Fibroblast of pulmonary artery (primary cell): ENCODE measurements at places on chromosomes 1 and 21.

GRCh38 chr1:197027359-197027758 is 39.7 kb downstream of the F13B start:
- no peak for DNase-seq

DNA sequence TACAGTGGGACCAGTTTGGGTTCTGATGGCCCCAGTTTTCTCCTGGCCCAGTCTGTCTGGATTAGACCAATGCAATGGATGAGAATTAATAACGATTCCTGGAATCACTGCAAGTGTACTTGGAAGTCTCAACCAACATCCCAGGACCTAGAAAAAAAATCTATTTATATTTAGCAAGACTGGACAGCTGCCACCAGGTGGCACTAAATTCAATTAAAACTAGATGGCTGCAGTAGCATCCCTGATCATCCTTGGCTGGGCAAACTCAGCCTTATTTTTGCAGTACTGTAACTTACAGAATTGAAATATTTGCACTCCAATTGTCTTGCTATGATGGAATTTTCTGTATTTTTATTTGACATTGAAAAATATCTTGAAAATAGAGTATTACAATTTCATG is 165.7 kb downstream of the NCAM2 start:
- DNase-seq = peak; percentile 84

DNA sequence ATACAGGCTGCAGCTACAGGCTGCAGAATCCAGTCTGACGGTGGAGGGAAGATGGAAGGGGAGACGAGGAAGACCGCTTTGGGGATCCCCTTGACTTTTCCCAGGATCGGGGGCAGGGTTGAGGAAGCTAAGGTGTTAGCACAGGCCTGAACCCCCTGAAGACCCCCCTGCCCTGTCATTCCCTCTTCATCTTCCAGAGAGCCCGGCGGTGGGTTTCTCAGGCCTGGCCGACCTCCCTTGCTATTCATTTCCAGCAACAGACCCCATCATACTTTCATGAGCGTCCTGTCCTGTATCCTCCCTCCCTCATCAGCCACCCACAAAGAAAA is 112.0 kb downstream of the PGBD5 start:
- DNase-seq = no peak

GRCh38 chr1:67704351-67704750 is 19.4 kb downstream of the GADD45A start:
- DNase-seq = no peak

GRCh38 chr1:246065592-246065991 is 441.5 kb downstream of the SMYD3 start:
- no peak for DNase-seq

DNA sequence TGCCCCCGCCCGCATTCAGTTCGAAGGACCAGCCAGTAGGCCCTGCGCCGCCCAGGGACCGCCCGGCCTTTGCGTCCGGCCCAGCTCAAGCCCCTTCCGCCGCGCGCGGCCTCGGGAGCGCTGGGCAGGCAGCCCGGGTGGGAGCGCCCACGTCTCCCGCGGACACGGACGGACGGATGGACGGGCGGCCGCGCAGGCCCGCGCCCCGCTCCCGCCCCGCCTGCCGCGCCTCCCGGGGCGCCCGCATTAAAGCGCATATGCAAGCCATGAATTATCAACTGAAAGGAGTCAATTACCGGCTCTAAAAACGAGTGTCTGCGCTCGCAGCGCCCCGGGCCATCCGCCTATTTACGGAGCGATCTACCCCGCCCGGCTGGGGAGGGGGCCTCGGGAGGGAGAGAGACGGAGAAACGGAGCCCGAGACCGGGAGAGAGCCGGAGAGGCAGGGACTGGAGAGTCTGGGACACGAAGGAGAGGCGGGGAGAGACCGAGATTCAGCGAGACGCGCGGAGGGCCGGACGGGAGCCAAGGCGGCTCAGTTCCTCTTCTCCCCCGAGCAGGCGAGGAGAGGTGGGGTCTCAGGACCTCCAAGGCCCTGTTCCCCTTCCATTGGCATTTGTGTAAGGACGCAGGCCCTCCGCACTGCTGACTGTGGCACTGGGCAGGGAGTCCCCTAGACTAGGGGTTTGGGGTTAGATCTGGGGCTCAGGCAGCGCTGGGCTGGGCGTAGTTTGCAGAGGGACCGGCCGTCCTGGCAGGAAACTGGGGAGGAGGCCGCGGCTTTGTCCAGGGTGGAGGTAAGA is 41.3 kb upstream of the DMBX1 start:
- no peak for DNase-seq

DNA sequence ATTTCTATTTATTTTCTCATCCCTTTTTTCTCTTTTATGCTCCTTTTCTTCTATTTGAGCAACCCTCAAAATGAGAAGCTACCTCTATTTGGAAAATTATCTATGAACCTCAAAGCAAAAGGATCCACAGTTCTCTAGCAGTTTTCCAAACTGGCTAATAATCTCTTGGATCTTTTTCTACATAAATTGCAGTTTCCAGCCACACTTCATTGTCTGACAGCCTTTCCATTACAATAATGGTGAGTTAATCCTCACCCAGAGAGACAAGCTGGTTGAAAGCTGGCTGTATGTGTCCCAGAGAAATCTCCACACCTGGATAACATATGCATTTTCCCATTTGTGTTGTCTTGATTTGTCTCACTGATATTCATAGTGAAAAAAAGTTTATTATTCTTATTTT is 16.5 kb upstream of the HSD17B7 start:
- no peak for DNase-seq

DNA sequence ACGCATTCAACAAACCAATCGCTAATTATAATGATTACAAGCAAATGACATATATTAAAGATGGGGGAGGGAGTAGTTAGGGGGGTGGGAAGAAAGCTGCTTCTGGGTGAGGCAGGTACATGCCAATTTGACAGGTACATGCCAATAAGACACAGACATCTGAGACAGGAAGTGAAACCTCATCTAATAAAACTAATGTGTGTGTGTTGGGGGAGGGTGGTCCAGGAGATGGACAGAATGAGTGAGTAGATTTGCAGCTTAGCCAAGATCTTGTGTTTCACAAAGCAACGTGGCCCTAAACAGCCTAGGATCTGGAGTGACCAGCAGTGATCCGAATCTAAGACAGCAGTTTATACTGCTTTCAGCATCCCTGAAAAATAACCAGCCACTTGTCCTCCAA is 10.8 kb downstream of the CFAP45 start:
- DNase-seq = no peak

- DNase-seq = peak; percentile 69
These were observed 80.1 kb upstream of the KCNK2 start for GRCh38 chr1:215002471-215002870.

GRCh38 chr1:32272557-32273390 is 19.1 kb upstream of the HDAC1 start:
- no peak for DNase-seq

- DNase-seq = no peak
These were observed 340.0 kb downstream of the NPHP4 start for GRCh38 chr1:5651964-5652821.

DNA sequence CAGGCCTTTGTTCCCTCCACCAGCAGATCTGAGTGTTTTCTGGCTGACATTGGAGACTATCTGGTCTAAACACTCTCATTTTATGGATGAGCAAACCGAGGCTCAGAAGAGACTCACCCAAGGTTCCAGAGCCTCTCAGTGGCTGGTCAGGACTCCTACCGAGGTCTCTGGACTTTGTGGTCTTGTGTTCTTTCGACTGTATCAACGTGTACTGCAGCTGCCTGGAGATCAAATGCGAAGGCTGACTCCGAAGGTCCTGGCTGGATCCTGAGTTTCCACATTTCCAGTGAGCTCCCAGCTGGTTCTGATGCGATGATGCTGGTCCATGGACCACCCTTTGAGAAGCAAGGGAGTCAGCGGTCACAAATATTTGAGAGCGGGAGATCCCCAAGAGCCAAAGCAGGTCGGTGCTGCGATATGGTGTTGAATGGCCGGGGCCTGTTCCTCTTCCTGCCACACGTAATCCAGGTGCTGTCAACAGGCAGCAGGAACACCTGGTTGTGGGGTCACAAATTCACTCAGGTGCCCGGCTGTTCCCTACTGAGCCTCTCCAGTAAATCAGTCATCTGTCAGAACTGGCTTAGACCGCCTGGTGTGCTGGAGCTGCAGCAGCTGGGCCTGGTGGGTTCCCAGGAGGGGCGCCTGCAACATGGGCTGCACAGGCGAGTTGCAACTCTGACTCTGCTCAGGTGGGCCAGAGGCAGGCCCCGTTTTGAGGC is 94.8 kb upstream of the USP24 start:
- no peak for DNase-seq

DNA sequence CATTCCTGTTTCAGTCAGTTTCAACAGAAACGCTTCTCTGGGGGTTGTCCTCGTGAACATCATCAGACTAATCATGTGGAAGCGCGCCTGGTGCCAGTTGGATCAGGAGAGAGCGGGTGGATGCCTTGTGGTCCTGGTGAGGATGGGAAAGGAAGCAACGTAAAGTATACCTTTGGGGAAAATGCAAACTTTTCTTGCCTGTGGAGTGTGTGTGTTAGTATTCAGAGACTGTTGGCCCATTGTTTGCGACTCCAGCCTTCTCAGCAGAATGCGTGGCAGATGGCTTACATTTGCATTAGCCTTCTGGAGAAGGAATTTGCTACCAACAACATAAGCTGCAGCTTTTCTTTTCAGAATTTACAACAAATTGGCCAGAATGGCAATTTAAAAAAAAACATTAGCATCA is 173.9 kb downstream of the RWDD3 start:
- DNase-seq = no peak

GRCh38 chr21:43362915-43363314 is 64.0 kb downstream of the SIK1 start:
- DNase-seq = no peak

DNA sequence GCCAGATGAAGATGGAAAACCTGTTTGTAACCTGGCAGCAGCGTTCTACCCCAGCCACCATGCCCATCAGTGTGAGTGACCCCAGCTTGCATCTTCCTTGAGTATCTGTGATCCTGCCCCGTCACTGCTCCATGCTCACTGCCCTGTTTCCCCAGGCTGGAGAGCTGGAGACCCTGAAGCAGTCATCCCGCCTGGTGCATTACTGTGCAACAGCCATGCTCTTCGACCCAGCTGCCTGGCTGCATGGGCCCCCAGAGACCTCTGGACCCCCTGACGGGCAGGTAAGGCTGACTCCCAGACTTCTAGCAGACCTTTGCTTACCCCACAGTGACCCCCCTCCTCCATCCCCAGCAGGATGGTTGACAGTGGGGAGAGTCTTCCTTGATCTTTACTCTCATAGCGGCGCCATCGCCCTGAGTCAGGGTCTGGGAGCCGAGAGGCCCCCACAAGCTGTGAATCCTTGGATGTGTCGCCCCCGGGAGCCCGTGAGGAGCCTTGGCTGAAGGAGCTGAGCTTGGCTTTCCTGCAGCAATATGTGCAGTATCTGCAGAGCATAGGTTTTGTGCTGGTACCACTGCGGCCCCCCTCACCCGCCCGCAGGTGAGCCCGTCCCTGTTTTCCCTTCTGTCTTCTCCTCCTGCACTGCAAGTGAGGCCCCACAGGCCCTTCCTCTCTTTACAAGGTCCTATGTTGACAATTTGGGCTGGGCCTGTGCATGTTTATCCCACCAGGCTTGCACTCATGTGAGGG is 10.4 kb downstream of the HYI start:
- no peak for DNase-seq

DNA sequence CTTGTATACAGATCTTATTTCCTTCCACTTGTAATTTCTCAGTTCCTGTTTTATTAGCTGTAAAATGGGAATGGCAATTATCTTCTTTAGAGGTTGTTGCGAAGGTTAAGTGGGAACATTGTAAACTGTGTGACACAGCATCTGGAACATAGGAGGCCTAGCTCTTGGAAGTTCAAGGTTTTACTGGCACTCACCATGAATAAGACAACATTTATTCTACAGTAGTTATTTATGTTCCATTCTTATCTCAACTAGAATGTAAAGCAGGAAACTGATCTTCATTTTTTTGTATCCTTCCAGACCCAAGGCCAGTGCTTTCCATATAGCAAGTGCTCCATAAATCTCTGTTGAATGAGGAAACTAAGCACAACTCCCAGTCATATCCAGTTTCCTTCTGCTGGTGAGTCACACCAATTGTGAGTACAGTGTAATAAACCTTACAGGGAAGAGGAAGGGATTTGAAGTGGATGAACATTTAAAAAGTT is 1.4 kb downstream of the BCL10 start:
- DNase-seq = peak; percentile 78

- no peak for DNase-seq
These were observed 7.1 kb downstream of the TMEM51 start for GRCh38 chr1:15160626-15161025.

DNA sequence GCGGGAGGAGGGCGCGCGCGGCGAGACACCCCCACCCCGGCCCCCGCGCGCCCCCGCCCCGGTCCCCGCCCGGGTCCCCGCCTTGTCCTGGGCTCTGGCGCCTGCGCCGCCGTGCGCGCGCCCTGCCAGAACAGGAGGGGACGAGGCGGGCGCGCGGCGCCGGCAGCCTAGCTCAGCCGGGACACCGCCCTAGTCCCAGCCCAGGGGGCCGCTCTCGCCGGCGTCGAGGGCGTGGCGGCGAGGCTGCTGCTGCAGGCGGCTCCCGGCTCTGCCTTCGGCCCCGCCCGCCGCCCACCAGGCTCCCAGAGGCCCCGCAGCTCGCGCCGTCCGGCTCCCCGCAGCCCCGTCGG is at the start of gene RCAN3:
RCAN3 (plus strand) TSS at position 128 of the 350 bp plus-strand sequence. CDS start 11,537 bp downstream, outside the sequence.
- DNase-seq = peak; percentile 68

DNA sequence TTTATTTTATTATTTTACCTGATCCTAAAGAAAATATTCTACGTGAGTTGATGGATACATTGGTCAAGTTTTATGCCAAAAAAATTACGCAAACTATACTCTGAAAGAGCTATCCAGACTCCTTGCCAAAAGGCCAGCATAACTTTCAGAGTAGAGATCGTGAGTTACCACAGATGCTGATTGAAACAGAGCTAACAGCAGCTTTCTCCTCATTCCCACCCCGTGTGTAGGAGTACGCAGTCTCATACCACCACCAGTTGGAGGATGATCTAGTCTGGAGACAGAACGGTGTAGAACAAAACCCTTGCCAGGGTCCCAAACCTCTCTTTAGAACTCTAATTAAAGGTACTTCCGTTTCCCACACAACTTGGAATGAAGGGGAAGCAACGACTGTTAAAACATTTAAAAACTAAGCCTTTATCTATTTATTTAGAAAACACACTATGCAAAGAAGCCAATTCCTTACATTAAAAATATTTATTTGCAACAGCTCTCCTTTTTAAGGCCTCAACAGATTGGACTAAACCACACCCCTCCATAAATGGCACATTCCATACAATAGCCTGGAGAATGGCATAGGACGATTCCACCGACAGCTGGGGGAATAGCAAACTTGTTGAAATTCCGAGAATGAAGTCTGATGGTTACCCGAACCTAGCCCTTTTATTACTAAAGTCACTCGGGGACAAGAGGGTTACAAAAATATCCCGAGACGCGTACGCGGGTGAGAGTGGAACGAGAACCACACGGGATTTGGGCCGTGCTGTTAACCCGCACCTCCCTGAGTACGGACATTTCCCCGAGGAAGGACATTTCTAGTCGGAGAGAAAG is 1.4 kb downstream of the NUCKS1 start:
- peak; percentile 94 for DNase-seq
